ENCODE measurements at places on chromosomes 11 and 22.

- no peak for DNase-seq
Observed at GRCh38 chr11:27413218-27413617, 50.2 kb upstream of the CCDC34 start.

DNA sequence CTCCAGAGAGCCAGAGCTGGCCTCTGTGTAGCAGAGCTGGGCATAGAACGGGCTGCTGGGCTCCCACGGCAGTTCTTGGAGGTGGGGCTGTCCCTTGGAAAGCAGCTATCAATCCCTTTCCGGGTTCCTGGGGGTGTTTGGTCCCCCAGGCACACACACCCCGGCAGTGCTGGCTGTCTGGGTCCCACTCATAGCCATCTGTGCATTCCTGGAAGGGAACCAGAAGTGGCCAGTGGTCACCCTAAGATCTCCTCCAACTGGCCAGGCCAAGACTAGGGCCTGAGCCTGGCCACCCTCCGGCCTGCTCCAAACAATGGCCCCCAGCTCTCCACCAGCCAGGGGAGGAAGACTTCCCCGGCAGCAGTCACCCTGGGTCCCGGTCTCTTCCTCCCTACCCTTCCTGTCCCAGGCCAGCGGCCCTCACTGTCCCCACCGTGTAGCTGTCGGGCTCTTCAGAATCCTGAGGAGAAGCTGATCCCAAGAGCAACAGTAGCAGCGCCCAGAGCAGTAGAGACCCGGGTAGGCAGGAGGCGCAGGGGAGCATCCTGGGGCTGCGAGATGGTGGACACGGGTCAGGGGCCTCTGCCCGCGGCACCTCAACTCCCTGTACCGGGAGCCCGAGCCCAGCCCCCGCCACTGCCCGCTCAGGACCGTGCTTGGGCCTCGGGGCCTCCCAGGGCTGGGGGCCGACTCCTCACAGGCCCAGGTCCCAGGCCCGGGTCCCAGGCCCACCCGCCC, 620 bp downstream of the EFEMP2 start:
- DNase-seq: no peak

- DNase-seq: no peak
Observed at GRCh38 chr11:7645206-7645605, 28.1 kb downstream of the CYB5R2 start.

DNA sequence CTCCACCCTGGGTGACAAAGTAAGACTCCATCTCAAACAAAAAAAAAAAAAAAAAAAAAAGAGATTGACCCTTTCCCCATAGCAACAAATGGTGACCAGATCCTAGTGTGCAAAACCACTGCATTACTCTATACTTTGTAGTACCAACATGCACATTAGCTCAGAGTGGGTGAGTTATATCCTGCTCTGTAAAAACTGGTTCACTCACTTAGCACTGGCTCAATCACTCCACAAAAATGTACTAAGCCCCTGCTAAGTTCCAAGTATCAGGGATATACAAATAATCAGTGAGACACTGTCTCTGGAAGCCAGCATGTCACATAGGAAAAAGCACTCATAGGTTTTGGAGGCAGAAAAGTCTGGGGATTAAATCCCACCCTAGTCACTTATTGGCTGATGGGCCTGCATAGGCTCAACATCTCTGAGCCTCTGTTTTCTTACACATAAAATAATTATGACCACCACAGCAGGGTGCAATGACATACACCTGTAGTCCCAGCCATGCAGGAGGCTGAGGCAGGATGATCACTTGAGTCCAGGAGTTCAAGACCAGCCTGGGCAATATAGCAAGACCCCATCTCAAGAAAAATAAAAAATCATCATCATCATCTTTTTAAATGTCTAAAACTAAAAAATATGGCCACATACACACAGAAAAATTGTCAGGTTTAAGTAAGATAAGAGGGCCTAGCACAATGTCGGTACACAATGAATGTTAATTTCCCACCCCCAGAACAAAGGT, 11.9 kb downstream of the FAM168A start:
- DNase-seq: no peak

GRCh38 chr11:113319085-113319484, 4.7 kb downstream of the TTC12 start:
- no peak for DNase-seq

- peak; percentile 83 for DNase-seq
Observed at GRCh38 chr11:134224710-134225664, 516 bp downstream of the VPS26B start.

DNA sequence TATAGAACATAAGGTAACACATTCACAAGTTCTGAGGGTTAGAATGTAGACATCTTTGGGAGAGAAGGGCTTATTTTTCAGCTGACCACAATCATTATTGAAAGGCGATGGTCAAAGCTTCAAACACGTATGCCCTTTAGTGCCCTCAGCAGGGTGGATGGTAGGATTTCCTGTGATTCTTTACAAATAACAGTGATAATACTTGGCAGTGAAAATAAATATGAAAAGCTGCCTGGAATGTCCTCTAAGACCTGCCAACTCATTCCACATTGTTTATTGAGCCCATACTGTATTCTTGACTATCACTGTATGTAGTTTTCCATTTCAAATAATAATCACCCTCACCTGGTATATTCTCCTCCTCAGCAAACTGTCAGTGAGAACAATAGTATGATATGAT, 13.7 kb upstream of the MPEG1 start:
- no peak for DNase-seq

GRCh38 chr11:131859538-131860210, 489.3 kb downstream of the NTM start:
- no peak for DNase-seq

- DNase-seq: no peak
Observed at GRCh38 chr22:17140022-17140421, 18.9 kb upstream of the TMEM121B start.

- no peak for DNase-seq
Observed at GRCh38 chr11:126904520-126904919, 96.0 kb downstream of the KIRREL3 start.

- peak; percentile 85 for DNase-seq
Observed at GRCh38 chr22:35150183-35151107, 84.5 kb downstream of the ISX start.

All from activated CD8-positive, alpha-beta memory T cell treated with anti-CD3 and anti-CD28 coated beads for 24 hours (primary cell).